ENCODE measurements at places on chromosomes 1 and 21.

DNA sequence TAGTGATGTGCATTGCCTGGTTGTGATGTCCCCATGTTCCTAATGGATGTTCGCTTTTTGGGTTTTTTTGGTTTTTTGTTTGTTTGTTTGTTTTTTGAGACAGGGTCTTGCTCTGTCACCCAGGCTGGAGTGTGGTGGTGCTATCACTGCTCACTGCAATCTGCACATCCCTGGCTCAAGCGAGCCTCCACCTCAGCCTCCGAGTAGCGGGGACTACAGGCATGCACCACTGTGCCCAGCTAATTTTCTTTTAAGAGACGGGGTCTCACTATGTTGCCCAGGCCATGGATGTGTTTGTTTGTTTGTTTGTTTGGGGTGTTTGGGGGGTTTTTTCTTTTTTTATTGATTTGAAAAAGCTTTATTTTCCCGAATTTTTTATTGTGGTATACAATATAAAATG lies 2.1 kb downstream of the COL6A2 start:
- DNase-seq: no peak

DNA sequence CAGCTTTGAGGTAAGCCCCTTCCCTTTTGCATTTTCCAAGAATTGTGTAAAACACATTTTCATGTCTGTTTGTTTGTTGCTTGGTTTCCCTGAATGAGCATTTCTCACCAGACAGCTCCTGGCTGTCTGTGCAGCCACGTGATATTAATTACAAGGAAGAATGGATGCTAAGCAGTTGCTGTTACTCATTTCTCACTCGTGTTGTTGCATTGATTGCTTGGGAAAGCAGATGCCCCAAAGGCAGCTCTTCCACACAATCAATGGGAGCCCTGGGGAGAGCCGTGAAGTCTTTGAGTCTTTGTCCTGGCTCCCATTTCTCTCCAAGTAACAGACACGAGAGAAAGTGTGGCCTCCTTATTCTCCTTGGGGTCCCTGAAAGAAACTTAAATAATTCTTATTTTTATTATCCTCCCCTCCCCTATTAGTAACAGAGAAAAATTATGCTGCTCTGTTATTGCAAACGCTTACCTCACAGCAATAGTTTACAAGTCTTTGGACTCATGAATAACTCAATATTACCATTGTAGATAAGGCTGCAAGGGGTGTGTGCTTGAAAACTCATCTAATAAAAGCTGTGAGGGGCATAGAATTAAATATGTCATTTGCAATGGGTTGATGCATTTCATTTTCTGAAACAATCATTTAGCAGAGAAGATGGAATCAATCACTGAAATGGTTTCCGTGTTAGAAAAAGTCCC lies 127.7 kb upstream of the CAMK1G start:
- no peak for DNase-seq

DNA sequence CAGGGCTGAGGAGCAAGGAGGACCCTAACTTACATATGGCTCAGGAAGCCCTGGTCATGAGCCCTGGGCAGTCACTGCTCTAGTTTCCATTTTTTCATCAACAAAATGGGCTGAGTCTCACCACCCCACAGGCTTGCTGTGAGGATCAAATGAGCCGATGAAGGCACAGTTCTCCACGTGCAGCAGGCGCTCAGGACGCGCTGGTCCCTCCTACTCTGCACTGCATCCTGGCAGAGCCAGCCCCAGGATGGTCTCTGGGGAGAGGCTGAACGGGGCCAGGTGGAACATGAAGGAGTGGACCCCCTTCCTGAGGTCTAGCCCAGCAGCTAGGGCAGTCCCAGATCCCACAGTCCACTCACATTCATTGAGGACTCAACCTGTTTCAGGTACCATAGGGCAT lies 349.3 kb downstream of the PTPRU start:
- no peak for DNase-seq

GRCh38 chr1:210378736-210379135 lies 50.0 kb downstream of the HHAT start:
- DNase-seq: no peak

DNA sequence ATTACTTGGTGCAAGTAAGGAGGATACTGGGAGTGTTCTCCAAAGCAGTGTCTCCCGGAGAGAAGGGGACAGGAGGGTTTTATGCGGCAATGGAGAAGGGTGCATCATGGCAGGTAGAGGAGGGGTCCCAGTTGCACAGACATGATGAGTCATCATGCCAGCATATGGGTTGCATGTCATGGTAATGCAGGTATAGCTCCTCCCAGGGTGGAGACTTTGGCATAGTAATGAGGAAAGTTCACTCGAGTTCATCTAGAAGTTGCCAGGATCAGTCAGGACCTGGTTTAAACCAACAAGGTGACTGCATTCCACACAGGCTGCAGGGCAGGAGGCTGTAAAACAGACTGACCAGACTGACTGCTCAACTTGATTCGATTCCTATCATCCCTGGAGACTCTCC lies 355.7 kb upstream of the DUSP10 start:
- no peak for DNase-seq

- no peak for DNase-seq
Observed at GRCh38 chr1:168626326-168626725, 49.9 kb downstream of the XCL1 start.

DNA sequence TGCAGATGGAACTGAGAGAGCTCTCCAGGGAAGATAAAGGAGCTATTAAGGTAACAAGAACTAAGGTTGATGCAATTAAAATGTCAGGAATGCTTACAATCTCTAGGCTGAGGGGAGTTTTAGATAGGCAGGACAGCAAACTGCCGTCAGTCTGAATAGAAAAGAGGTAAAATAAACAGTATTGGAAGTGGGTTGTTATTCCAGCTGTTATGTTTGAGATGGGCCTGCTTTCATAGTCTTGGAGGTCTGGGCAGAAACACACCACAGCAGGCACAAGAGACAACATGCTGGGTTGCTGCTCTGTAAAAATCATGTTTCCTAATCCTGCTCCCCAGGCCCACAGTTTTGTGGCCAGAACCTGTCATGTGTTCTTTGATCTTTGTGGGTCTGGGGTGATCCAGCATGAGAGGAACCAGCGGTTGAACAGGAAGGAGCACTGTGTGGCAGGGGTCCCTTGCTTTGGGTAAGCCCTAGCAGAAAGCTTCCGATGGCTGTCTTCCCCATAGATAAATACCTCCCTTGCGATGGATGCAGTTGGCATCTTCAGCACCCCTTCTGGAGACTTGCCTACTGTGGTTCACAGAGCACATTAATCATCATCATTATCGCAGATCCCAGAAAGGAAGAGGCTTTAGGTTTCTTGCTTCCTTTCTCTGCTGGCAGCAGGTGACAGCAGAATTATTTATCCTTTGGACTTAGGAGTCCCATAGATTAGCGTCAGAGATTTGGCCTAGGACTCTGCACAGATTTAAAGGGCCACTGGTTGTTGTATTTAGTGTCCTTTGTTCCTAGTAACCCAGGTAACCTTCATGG lies 97.1 kb downstream of the AK5 start:
- no peak for DNase-seq

DNA sequence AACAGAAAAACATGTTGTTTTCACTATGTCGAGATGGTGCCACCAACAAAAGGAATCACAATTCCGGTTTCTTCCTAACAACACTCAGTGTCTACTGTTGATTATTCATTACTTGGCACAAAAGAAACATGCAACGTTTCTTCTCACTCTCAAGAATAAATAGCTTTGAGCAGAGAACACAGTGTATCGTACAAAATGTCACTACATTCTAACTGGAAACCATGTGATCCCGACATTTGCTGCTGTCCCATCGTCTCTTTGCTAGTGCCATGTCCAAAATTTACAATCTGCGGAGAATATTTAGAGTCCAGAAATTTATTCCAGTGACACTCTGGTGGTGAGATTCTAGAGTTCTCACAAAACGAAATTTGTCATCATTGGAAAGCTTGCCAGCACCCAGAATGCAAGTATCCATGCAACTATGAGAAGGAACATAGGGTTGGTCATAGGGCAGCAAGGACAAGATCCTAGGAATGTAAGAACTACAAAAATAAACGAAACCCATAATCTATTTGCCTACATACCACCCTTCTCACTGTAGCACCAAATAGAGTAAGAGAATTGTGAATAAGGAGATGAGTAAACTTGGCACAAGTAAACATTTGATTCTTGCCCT lies 505.1 kb downstream of the LTN1 start:
- no peak for DNase-seq

GRCh38 chr1:93525431-93525830 lies 77.5 kb downstream of the FNBP1L start:
- DNase-seq: no peak

- DNase-seq: no peak
Observed at GRCh38 chr21:39012326-39013230, 170.7 kb downstream of the PSMG1 start.

DNA sequence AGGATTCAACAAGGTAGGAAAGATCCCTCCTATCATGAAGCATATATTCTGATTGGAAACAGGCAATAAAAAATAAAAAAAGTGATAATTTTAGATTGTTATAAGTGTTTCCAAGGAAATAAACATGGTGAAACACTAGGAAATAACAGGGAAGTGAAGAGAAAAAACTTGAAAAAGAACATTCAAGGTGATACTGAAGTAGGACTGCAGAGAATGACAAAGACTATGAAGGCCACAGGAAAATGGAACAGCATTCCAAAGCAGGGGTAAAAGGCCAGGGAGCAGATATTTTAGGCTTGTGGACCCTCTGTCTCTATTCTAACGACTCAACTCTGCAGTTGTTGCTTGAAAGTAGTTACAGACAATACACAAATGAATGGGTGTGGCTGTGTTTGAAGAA lies 7.9 kb downstream of the ANKRD45 start:
- DNase-seq: no peak

DNA sequence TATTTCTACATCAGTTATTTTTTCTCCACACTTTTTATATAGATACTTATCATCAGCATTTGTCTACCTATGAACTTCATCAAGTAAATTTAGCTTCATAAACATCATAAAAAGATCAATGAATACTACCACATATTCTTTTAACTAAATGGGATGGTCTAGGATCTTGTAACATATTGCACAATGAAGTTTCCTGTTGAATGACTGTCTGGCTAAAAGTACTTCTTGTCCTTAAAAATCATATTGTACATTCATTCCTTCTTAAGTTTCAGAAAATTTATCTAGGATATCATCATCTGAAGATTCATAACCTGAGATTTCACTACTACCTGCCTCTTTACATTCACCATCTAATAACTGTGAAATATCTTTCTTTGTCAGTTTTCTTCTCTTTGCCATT lies 69.0 kb downstream of the MAGI3 start:
- no peak for DNase-seq

DNA sequence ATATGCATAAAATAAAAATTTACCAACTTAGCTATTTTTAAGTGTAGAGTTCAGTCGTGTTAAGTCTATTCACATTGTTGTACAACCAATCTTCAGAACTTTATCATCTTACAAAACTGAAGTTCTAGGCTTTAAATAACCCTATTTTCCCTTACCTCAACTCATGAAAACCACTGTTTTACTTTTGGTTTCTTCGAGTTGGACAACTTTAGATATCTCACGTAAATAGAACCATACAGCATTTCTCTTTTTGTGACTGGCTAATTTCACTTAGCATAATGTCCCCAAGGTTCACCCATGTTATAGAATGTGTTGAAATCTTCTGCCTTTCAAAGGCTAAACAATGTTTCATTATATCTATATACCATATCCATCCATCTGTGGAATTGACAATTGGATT lies 819.0 kb upstream of the ADGRL4 start:
- DNase-seq: no peak
